ENCODE measurements at places on chromosomes 12 and 14.

GRCh38 chr12:47825173-47825639, 5.5 kb upstream of the HDAC7 start:
- no peak for DNase-seq

DNA sequence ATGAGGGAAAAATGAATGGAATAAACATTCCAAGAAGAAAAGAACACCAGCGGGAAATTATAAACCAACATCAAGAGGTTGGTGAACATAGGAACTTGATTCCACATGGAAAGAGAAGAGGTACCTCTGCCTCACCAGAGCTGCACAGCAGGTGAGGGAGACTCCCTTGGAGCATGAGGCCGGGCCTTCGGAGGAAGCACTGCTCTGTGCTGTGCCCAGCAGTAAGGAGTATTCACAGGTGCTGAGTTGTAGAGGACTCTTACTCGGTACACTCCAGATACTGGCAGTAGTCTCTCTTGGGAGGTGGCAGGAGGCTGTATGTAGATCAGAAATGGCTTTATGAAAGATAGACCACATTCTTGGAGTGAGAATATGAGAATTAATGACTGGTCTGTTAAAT, 76.0 kb downstream of the NPAS3 start:
- DNase-seq: no peak

GRCh38 chr12:25767606-25768005, 190.9 kb upstream of the RASSF8 start:
- DNase-seq: no peak

GRCh38 chr14:78173346-78174035, 3.3 kb downstream of the NRXN3 start:
- DNase-seq: no peak

- DNase-seq: peak; percentile 63
Measured at GRCh38 chr12:78101113-78101876, 270.6 kb downstream of the NAV3 start.

GRCh38 chr12:67367843-67368242, 98.7 kb downstream of the CAND1 start:
- DNase-seq: no peak

- no peak for DNase-seq
Measured at GRCh38 chr12:12715128-12715458, 2.1 kb upstream of the CDKN1B start.

DNA sequence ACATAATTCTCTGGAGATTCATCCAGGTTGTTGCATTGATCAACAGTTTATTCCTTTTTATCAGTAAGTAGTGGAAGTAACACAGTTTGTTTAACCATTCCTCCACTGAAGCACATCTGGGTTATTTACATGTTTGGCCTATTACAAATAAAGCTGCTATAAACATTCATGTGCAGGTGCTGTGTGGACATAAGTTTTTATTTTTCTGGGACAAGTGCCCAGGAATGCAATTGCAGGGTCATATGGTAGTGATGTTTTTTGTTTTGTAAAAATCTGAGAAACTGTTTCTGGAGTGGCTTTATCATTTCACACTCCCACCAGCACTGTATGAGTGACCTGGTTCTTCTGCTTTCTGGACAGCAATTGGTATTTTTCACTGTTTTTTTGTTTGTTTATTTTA, 505.4 kb downstream of the CCER1 start:
- no peak for DNase-seq
